ENCODE measurements at places on chromosomes 13 and 19. TPM values are rescaled to one million over a fixed set of nuclear protein-coding genes. Genes with fewer than 3 reads are reported as not detected.

The NCR1 gene
- 0.44 TPM for total RNA-seq

The LIN7B gene
- total RNA-seq, result 11.7 TPM

The ONECUT3 gene
- total RNA-seq, result not detected

The OLFM2 gene
- total RNA-seq, result 5.1 TPM

The EPS8L1 gene
- 199 TPM for total RNA-seq

The EDNRB gene
- total RNA-seq, result 2.6 TPM

The PSG4 gene
- total RNA-seq, result 0.48 TPM

The RGL3 gene
- 0.64 TPM for total RNA-seq

The BRSK1 gene
- total RNA-seq, result 0.28 TPM

The CPB2 gene
- not detected for total RNA-seq

The SPART gene
- total RNA-seq, result 14.2 TPM

The IRGC gene
- total RNA-seq, result not detected

The FGF21 gene
- total RNA-seq, result not detected

- ATAC-seq, result peak; percentile 37
Observed at GRCh38 chr19:35211545-35212230, 16.9 kb downstream of the FAM187B start.

GRCh38 chr19:13209484-13210338, 59.5 kb downstream of the IER2 start:
- peak; percentile 13 for ATAC-seq

GRCh38 chr13:97946951-97947588, 6.4 kb upstream of the IPO5 start:
- ATAC-seq, result no peak

DNA sequence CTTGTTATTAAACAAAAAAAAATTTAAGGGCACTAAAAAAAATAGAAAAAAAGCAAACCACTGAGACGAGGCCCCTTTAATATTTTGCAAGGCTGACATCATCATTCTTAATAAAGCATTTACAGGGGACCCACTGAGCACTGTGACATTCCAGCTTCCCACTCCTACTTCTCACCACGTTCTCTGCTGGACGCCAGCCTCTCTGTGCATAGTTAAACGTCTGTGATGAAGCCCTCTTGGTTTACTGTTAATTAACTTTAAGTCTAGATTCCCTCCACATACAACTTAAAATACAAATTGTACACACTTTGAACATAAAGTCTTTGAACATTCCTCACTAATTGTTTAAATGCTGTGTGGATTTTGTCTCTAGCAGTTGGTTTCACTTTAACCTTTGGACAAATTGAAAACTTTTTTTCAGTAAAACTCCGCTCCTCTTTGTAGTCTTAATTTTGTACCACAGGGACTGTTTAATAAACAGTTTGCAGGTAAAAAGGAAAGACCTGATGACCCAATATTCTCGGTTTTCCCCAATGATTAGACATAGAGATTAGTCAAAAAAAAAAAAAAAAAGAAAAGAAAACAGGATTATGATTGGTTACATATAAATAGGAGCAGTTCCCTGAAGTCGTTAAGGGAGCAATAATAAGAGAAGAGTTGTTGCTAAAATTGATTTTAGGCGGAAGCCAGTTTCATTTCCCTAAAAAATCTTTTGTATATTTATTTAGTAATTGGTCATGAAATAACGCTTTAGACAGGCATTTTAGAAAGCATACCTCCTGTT, 219.8 kb downstream of the MZT1 start:
- no peak for ATAC-seq

- ATAC-seq, result peak; percentile 78
Observed at GRCh38 chr19:41575998-41576397, at the start of gene CEACAM21. Gene CEACAM21 (plus strand): TSS chr19:41576166. CDS start chr19:41576275, 109 bp downstream.

GRCh38 chr13:23718996-23719395, 148.8 kb downstream of the TNFRSF19 start:
- no peak for ATAC-seq

DNA sequence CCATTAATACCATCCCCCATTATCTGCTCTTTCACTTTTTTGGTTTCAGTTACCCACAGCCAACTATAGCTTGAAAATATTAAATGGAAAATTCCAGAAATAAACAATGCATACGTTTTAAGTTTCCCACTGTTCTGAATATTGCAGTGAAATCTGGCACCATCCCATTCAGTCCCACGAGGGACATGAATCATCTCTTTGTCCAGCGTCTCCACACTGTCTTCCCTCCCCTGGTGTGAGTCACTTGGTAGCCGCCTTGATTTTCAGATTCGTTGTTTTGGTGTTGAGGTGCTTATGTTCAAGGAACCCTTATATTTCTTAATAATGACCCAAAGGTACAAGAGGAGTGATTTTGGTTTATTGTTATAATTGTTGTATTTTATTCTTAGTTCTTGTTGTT, 246.1 kb downstream of the DCT start:
- peak; percentile 90 for ATAC-seq

GRCh38 chr19:49440439-49441209, 703 bp downstream of the SLC17A7 start:
- no peak for ATAC-seq

DNA sequence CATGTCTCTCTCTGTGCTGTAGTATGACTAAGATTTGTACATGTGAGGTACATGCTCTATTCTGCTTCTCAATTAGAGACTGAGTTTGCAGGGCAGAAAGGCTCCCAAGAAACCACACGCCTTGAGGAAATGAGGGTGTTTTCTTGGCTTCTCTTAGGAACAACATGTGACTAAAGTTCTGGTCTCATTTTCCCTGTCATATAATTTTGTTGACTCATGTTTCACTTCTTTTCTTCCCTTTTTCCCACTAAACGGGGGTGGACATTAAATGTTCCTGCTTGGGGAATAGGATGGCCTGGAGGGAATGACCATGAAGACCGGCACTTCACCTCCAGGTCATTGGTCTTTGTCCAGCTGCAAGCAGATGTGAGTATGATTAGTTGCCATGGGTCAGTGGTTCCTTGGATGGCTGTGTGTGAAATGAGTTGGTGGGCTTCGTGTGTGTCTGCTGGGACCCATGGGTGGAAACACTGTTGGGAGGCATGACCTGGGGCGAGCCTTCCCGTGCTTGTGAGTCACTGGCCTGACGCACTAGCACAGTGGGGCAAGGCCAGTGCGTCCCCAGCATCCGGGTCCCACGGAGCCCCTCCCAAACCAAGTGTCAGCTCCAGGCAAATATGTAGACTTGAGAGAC, 56.6 kb downstream of the COL4A1 start:
- ATAC-seq, result no peak

DNA sequence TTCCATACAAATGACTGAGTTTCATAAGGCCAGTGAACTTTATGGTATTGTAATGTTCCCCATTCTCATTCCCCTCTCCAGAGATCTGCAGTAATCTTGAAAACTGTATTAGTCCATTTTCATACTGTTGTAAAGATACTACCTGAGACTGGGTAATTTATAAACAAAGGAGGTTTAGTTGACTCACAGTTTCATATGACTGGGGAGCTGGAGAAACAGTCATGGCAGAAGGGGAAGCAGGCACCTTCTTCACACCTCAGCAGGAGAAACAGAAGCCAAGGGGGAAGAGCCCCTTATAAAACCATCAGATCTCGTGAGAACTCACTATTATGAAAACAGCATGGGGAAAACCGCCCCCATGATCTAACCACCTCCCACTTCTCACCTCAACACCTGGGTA, 318.7 kb upstream of the KLF12 start:
- ATAC-seq, result no peak

DNA sequence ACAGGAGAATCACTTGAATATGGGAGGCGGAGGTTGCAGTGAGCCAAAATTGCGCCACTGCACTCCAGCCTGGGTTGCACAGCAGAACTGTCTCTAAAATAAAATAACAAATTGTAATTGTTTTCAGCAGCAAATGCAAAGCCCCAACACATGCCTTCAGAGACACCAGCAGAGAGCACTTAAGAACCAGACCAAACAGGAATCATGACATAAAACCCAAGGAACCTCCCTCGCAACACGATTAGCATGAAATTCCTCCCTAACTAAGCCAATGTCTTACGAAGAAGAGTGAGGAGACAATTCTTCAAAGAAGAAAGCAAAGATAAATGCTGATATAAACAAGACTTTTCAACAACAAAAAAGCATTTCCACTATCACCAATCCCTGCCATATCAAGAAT, 40.1 kb downstream of the PSPC1 start:
- no peak for ATAC-seq

GRCh38 chr13:98543378-98544103, 33.4 kb downstream of the STK24 start:
- no peak for ATAC-seq

DNA sequence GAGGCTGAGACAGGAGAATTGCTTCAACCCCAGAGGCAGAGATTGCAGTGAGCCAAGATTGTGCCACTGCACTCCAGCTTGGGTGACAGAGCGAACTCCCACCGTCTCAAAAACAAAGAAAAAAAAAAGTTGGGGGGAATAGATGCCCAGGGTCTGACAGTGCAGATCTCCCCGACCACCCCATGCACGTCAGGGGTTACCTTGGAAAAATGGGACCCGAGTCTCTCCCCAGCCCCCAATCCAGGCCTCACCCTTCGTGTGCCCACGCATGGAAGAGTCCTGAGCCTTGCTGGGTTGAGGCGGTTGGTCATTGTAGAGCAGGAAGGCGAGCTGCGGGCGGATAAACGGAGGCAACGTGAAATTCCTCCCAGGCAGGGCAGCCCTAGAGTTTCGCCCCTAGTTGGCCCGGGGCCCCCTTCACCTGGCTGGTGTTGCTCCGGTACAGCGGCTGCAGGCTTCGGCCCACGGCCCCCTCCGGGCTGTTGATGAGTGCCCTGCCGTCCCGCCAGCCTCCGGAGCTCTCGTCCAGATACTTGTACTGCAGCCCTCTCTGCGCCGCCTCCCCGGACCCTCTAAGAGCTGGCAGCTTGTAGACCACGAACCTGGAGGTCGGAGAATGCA, 588 bp downstream of the DNASE2 start:
- ATAC-seq, result peak; percentile 21

- ATAC-seq, result peak; percentile 25
Observed at GRCh38 chr13:23960566-23961156, 63.4 kb upstream of the C1QTNF9B start.

- no peak for ATAC-seq
Observed at GRCh38 chr19:15328312-15328711, 4.0 kb downstream of the BRD4 start.

GRCh38 chr19:11814700-11815035, 595 bp downstream of the ZNF440 start:
- peak; percentile 37 for ATAC-seq

GRCh38 chr13:99692854-99693253, 191.6 kb downstream of the TM9SF2 start:
- ATAC-seq, result no peak

DNA sequence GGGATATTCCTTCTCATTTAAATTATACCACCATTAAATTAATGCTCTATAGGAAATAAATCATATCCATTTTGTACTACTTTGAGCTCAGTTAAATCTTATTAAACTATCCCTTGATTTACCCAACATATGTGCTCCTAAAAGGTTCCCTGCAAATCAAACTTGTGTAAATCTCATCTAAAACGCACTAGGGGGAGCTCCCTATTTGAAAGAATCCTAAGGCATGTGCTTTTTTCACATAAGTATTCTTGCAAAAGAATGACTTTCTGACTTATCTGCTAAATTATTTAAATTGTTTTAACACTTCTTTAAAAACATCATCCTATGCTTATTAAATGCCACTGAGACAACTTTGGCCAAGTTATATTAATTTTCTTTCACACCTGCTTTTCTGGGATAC, 7.9 kb downstream of the INTS6 start:
- ATAC-seq, result no peak

- ATAC-seq, result no peak
Observed at GRCh38 chr13:45876781-45877180, 25.2 kb upstream of the SIAH3 start.

DNA sequence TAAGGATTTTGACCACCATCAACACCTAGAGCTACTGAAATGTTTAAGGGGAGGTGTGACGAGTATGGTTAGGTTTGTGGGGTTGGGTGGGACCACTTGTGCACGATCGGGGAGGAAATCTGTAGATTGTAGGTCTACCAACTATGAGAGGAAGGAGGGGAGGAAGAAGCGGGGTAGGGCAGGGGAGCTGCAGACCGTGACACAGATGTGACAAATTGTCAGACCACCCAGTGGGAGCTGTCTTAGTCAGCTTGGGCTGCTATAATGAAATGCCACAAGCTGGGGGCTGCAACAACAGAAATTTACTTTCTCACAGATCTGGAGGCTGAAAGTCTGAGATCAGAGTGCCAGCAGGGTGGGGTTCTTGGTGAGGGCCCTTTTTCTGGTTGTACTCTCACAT, 62.2 kb upstream of the ARGLU1 start:
- ATAC-seq, result no peak

DNA sequence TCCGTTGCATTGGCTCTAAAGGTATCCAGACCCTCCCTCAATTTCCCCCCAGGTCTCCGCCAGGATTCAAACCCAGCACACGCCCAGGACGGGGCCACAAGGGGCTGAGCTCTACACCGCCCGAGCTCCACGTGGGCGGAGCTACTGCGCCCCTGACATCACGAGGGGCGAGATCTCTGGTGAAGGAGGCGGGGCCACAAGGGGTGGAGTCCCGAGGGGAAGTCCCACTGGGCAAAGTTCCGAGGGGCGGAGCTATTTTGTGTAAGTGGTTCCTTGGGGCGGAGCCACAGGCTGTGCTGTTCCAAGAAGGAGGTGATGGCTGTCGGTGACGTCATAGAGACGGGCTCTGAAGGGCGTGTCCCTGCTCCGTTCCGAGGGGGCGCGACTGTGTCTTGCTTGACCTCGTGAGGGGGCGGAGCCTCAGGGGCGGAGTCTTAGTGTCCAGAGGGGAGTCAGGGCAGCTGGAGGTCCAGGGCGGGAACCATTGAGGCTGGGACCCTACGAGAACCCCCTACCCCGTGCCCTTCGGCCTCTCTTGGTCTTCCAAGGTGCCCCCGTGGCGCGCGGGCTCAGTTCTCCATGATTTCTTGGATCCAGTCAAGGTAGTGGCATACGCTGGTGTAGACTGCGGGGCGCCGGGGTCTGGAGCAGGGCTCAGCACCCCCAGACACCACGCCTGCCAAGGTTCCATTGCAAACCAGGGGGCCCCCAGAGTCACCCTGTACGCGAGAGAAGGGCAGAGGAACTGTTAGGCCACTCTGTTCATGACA, 1.3 kb upstream of the KLK8 start:
- ATAC-seq, result peak; percentile 85

DNA sequence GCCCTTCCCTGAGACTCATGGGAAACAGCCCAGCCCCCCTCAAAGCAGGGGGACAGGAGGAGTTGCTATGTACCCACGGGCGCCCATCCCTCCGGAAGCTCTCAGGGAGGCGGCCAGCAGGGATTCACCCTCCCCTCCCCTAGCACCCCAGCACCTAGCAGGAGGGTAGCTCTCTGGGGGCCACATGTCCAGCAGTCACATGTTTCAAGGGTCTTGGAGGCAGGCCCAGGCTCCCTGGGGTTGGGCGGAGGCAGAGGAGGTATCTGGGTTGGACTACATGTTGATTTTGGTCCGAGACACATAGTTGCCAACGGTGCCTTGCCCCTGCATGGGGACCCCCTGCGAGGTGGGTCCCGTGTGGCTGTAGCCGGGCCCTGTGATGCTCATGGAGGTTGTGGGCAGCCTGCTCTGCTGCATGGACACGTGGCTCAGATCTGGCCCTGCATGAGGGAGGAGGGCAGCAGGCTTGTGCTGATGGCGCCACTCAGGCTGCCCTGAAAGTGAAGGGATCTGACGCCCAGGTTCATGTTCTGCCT, 7.0 kb upstream of the RNF6 start:
- no peak for ATAC-seq

Measured in esophagus mucosa (tissue), 1 donor.